Stimulated activated CD4-positive, alpha-beta T cell treated with anti-CD3 and anti-CD28 coated beads, Interleukin-15, amount 100 ng/mL, for 48 hours (primary cell): ENCODE measurements at places on chromosomes 7 and 10.

DNA sequence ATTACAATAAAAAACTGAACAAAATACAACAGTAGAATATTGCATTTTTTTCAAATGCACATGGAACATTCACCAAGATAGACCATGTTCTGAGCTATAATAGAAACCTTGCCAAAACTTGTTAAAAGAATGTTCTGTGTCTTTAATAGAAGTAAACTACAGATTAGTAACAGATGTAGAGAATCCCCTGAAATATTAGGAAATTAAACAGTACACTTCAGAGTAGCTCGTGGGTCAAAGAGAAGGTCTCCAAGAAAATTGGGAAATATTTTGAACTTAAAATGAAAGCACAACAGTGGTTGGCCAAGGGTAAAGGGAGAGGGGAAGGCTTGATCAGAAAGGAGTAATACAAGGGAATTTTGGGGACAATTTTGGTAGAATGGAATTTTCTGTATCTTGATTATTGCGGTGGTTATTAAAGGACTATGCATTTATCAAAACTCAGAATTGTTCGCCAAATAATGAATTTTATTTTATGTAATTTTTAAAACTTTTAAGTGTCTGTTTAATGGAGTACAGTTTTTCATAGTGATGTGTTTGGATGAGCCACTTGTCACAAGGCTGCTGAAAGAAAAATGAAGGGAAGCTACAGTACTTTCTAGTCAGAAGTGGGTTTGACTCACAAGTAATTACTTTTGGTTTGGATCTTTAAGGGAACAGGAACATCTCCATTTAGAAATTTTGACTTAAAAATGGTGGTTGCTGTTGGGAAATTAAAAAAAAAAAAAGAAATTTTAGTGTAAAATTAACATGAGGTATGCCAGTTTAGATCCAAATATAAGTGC, 10.2 kb downstream of the PLEKHA8 start:
- no peak for DNase-seq

DNA sequence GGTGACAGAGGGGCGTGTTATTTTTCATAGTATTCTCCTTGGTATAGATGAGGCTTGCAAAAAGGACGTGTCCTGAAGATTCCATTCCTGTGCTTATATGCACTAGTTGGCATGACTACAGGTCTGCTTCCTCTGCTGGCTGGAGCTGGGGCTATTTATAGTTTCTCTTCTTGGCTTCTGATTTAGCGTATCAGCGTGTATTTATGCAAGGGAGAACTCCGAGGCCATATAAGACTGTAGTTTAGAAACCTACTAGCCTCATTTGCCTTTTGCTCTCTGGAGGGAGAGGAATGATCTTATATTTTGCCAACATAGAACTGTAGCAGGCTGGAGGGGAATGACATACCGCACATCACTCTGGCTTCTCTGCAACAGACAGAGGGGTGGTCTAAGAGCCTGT, 39.7 kb downstream of the CACNB2 start:
- no peak for DNase-seq

- no peak for DNase-seq
Observed at GRCh38 chr7:14747701-14748100, 154.8 kb downstream of the DGKB start.

- DNase-seq = no peak
Observed at GRCh38 chr10:10794791-10795191, 222.9 kb upstream of the CELF2 start.

- DNase-seq = no peak
Observed at GRCh38 chr10:82796510-82796909, 921.5 kb downstream of the NRG3 start.

GRCh38 chr7:88169717-88170320, 50.0 kb downstream of the SRI start:
- DNase-seq = no peak

DNA sequence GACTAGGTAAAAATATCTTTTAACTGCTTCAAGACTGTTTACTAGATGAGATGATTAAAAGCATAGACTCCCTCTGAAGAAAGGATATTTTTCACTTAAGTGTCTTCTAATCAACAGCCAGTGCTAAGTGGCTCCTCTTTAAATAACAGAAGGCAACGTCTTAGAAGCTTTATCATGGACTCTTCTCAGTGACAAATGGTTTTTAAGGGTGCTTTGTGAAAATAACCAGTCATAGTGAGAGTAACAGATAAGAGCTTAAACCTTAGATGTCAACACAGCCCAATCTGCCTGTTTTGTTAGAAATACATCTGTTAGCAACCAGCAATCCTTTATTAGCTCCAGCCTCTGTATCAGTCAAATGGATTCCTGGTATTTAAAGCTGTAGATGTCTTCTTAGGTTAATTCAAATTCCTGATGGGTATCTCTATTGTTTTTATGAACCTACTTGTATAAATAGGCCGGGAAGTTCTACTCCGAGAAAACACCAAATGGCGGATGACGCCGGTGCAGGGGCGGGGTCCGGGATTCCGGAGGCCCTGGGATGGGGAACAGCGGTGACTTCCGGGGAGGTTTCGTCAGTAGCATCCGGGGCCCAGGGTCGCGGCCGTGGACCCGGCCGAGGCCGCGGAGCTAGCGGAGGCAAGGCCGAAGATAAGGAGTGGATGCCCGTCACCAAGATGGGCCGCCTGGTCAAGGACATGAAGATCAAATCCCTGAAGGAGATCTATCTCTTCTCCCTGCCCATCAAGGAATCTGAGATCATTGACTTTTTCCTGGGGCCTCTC, 285.4 kb downstream of the GPR37 start:
- DNase-seq = no peak

- no peak for DNase-seq
Observed at GRCh38 chr7:33392148-33392547, 262.8 kb downstream of the BBS9 start.

GRCh38 chr10:89549510-89549909, 14.1 kb upstream of the SLC16A12 start:
- DNase-seq = no peak
